ENCODE measurements at places on chromosomes 4 and X.

DNA sequence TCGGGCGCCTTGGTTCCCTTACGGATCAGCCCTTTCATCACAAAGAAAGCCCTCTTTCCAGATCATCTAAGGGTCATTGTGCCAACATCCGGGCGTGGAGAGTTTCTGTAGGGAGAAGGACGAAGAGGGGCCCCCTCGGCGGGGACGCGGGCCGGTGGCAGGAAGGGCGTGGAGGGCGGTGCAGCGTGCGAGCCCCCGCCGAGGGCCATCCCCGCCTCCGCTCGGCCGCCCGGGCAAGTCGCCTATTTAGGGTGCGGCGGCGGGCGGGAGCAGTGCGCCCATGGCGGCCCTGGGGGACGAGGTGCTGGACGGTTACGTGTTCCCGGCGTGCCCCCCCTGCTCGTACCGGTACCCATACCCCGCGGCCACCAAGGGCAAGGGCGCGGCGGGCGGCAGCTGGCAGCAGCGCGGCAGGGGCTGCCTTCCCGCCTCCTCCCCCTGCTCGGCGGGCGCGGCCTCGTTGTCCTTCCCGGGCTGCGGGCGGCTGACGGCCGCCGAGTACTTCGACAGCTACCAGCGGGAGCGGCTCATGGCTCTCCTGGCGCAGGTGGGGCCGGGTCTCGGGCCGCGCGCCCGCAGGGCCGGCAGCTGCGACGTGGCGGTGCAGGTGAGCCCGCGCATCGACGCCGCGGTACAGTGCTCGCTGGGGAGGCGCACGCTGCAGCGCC is at the start of gene ZAR1:
ZAR1 (plus strand) TSS at position 241 of the 668 bp plus-strand sequence; CDS start at position 281, 40 bp downstream.
- DNase-seq, result no peak

- no peak for DNase-seq
Observed at GRCh38 chr4:155085843-155086530, 122.4 kb upstream of the NPY2R start.

DNA sequence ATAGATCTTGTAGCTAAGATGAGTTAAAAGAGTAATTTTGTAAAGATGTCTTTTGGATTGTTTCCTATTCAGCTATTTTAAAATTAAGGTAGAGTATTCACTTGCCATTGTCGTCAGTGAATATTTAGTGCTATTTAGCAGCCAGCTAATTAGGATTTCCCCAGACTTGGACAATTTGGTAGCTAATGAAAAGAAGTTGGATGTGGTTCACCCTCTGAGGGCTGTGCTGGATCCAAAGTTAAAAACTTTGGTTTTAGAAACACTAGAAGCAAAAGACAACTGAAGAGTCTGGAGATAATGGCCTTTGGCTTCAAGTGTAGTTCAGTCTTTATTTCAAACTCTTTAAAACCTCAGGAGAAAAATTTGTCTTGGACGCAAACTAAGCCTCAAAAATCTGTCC is 41.3 kb downstream of the ATG4A start:
- DNase-seq, result no peak

DNA sequence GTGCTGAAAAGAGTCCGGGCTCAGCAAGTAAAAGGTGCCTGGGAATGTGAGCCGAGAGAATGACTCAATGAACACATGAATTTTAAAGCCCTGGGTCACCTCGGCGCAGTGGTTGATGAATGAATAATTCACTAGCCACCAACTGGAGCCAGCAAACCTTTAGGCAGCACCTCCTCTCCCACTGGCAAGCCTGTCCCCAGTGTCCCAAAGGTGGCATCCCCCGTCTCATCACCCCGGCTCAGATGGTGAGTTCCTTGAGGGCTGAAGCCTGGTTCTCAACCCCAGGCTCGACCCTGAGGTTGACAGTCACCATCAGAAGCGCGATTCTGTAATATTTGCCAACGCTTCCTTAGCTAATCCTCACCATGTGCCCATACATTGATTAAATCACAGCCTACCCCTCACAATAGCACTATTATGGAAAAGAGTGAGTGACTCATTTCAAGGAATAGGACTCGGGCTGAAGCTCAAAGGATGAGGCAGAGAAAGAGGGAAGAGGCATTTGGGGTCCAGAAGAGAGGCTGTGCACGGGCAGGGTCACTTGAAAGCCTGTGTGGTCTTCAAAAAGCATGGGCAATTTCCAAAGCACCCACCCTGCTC is 2.7 kb upstream of the CCNQ start:
- DNase-seq, result no peak

DNA sequence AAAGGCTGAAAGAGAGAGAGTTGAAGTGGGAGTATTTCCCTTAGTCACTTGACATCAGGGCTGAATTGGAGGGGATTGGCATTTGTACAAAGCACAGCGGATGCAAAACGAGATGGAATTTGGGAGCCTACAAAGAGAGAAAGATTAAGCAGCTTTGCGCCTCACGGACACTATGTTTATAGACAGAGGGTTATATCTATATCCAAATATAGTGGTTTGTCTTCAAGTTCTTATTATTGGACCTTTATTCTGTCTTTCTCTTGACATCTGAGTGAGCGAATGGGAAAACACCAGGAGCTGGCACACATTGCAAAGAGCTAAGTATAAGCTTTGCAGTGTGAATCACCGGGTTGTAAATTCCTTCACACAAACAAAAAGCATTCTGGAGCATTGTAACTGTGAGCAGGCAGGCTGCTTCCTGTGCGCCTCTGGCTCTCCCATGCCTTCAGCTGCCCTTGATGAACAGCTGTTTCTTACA is 500.2 kb downstream of the STIM2 start:
- no peak for DNase-seq

DNA sequence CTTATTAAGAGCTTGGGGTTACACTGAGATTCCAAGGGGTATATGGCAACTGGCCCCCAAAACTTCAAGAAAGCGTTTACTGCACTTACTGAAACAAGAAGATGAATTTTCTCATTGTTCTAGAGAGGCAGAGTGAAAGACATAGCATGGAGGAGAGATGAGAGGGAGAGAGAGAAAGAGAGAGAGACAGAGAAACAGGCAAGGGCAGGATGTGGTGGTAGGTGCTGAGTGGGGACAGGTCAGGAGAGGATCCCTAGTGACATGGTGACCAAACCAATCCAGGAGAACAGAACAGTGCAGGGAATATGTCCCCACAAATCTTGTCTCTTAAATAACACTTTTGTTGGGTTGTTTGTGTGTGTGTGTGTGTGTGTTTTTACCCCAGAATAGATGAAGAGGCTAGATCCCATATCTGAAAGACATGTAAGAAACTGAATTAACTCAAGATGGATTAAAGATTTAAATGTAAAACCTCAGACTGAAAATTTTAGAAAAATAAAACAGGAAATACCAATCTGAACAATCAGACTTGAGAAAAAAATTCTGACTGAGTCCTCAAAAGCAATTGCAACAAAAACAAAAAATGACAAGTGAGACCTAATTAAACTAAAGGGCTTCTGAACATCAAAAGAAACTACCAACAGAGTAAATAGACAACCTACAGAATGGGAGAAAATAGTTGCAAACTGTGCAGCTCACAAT is 202.2 kb downstream of the QDPR start:
- no peak for DNase-seq

GRCh38 chr4:108751321-108751720 is 11.5 kb downstream of the ETNPPL start:
- peak; percentile 29 for DNase-seq

GRCh38 chr4:73683033-73683432 is 57.3 kb upstream of the CXCL8 start:
- no peak for DNase-seq

- DNase-seq, result no peak
Observed at GRCh38 chr4:128658214-128658631, 151.3 kb upstream of the JADE1 start.

DNA sequence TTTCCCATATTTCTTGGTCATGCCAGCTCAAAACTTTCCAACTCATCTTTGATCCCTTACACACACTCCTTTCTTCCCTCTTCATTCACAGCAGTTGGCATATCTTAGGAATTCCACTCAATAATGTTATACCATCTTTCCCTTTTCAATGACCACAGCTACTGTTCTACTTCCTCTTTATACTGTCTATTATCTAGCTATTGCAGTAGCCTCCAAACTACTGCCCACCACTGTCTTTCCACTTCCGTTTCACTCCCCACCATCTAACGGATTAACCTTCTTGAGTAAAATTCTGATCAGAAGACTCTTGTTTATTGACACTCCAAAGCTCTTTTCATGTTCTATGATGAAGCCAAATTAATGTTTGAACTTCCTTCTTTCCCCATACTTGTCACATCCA is 55.8 kb downstream of the ADAMTS3 start:
- DNase-seq, result peak; percentile 32

DNA sequence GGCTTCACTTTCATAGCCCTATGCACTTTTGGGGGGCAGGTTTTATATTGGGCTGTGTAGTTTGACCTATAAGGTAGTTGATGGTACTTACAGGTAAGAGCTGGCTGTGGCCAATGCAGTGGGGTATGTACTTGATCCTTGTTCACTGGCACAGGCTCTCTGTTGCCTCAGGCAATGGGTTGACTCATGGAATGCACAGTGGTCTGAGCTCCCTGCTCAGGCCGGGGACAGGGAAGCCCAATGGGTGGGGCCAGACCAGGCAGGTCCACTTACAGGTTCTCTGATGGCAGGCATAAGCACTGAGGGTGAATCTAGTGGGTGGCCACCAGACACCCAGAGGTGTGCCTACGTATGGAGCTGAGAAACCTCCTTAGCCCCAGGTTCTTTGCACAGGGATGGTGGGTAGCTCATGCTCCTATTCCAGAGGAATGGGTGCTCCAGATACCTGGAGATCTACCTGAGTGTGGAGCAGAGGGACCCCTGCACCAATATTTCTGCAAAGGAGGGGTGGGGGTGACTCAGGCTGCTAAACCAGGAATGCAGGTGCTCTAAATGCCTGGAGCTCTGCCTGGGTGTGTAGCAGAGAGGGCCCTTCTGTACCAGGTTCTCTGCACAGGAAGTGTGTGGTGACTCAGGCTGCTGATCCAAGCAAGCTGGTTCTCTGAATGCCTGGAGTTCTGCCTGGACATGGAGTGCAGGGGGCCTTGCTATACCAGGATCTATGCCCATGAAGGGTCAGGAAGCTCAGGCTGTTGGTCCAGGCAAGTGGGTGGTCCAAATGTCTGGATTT is 52.3 kb downstream of the IL1RAPL2 start:
- DNase-seq, result no peak

DNA sequence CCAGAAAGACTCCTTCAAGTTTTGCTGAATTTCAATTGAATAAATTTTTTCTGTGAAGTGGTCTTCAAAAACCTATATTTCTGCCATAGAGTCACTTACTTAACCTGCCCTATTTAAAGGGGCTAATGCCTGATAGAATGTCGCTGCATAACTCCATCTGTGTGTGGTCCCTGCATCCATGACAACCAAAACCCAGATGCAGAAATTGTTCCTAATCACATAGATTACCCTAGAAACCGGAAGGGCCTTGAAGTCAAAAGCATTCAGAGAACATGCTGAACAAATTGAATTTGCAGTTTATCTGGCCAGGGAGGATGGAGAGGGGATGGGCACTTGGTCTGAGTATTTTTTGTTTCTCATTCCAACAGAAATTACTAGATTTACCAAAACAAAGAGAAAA is 1.5 kb upstream of the PARM1 start:
- DNase-seq, result no peak

DNA sequence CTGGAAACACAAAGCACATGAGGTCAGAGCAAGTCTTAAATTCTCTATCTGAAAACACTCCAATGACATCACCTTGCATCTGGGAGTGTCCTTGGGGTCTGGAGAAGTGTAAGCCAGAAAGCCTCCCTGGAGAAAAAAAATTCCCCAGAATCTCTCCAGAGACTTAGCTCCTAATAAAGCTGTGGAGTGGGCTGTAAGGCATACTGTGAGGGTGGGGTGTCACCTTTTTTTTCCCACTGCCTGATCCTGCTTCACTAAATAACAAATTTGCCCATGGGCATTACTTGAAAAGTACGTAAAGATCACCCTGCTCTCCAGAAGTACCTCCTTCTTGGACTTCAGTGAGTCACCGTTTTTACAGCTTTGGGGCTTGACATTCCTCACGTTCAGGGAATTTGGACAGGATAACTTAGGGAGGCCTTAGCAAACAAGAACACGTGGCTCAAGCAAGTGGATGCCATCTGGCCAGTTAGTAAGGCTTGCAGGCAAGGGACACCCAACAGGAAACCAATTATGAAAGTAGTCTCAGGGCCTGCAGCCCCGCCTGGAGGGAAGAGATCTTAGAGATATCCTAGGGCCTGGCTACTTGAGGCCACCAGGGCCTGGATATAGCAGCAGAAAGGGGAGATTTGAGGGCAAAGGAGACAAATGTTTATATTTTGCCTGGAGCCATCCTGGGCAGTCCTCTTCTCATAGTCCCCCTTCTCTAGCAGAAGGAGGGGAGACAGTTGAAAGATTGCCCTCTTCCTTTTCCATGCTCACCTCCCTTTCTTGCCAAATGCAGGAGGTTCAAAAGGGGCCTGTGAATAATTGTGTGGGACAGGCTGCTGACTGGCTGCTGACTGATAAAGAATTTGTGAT is 60.1 kb upstream of the PLAC1 start:
- peak; percentile 73 for DNase-seq

DNA sequence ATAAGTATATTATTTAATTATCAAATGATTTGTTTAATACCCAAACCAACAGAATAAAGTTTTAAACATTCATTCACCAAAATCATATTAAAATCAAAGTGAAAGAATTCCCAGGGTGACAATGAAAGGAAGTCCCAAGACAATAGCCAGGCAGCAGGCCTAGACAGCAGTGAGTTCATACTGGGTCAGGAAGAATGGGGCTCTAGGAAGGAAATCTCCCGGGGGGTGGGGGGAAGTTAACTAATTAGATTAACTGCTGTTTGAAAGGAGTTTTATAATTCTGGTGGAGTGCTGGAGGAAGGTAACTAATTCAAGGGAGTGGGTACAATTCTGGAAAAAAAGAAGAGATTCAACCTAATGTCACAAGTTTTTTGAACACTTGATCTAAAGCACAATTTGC is 104.1 kb downstream of the ZAR1 start:
- no peak for DNase-seq

DNA sequence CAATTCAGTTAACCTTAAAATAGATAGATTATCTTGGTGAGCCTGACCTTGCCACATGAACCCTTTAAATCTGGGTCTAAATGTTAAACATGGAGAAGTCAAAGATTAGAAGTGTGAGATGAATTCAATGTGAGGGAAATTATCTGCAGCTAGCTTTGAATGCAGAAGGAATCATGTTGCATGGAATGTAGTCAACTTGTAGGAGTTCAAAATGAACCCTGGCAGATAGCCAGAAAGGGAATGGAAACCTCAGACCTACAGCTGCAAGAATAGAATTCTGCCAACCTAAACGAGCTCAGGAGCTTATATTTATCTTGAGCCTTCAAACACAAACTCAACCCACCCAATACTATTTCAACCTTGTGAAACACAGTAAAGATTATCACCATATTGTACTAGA is 632.5 kb downstream of the KCTD8 start:
- DNase-seq, result no peak

DNA sequence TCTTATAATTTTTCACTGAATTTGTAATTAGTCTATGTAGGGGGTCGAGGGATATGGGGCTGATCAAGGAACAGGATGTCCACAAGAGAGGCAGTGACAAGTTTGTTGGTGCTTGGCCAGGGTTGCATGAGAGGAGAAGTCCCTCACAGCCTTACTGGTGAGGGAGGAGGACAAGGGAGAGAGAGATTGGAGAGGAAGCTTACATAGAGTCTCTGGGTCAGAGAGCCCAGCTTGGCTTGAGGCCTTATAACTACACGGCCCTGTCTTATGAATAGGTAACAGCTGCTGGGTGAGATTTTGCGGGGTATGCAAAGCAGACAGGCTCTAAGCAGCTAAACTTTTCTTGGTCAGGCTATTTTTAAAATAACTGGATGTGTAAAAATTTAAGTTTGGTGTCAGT is 37.9 kb upstream of the OTUD4 start:
- DNase-seq, result no peak
